Smooth muscle cell of the brain vasculature (primary cell): ENCODE measurements at places on chromosomes 7 and 10.

- DNase-seq: no peak
These were observed at the start of gene CNNM1 for GRCh38 chr10:99329304-99329553. Gene CNNM1, plus strand, starts transcription at chr10:99329356. Its CDS starts 32 bp downstream, at chr10:99329388.

GRCh38 chr7:11750191-11750590, 81.8 kb downstream of the THSD7A start:
- no peak for DNase-seq

GRCh38 chr10:105239311-105240219, 598.5 kb downstream of the SORCS3 start:
- no peak for DNase-seq

DNA sequence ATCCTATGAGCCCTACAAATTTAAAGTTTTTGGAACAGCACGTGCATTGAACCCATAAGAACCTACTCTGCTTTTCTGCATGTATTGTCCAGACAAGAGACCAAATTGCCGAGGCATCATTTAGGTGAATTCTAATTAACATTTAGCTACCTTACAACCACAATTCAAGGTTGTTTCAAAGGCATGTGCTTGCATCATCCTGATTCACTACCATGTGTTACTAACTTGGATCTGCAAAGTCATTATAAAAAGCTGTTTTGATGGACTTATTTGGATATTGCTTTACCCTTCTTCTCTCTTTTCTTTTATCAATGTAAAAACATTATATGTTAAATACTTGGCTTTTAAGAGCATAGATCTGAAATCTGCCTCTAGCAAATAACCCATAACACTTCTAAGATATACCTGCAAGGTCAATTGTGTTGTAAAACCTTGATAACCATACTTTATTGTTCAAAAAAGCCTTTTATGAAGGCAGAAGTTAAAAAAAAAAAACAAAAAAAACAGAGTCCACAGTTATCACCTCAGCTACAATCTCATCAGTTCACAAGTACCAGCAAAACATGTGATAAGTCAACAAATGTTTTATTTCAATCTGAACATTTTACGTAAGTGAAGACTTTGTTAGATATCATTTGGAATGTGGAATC, 51.9 kb downstream of the CFTR start:
- no peak for DNase-seq

- no peak for DNase-seq
These were observed 31.6 kb downstream of the ASZ1 start for GRCh38 chr7:117395743-117396142.
